ENCODE measurements at places on chromosomes 5 and 9.
A peak's percentile ranks its signal among the peaks of the same experiment; 100 is the strongest.

- DNase-seq = no peak
These were observed 469.3 kb upstream of the DMAC1 start for GRCh38 chr9:8268881-8269280.

GRCh38 chr9:121596515-121596914, 54.9 kb upstream of the DAB2IP start:
- DNase-seq = no peak

DNA sequence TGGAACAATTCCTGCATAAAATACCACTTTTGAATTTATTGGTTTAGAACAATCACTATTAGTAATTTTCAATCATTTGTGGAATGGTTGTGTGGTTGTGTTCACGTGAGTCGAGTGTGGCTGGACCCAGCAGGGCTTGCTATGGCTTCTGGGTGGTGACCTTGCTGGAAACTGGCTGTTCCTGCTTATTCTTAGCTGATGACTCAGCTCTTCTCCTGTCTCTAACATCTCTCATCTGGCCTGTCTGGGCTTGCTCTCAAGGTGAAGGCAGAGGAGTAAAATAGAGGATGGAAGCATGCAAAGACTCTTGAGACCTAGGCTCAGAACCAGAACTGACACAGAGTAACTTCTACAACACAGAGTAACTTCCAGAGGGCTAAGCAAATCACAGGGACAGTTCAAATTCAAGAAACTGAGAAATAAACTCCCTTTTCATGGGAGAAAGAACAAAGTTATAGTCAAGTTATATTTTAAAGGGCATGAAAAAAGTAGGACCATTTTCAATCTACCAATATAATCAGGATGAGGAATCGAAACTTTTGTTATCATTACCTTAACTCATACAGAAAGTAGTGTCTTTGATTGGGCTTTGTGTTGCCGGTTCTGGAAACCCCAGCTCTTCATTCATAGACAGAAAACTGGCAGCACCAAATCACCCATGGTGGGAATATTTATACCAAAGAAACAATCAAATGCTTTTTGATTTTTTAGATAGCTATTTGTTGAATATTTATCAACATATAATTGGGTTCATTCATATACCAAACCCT, 665.1 kb downstream of the CDH18 start:
- no peak for DNase-seq

GRCh38 chr5:142011572-142012185, 1.1 kb downstream of the GNPDA1 start:
- no peak for DNase-seq

- DNase-seq = peak; percentile 37
These were observed 268.2 kb downstream of the MAST4 start for GRCh38 chr5:66864240-66864884.

GRCh38 chr9:70901013-70901412, 220.4 kb downstream of the TRPM3 start:
- DNase-seq = no peak

DNA sequence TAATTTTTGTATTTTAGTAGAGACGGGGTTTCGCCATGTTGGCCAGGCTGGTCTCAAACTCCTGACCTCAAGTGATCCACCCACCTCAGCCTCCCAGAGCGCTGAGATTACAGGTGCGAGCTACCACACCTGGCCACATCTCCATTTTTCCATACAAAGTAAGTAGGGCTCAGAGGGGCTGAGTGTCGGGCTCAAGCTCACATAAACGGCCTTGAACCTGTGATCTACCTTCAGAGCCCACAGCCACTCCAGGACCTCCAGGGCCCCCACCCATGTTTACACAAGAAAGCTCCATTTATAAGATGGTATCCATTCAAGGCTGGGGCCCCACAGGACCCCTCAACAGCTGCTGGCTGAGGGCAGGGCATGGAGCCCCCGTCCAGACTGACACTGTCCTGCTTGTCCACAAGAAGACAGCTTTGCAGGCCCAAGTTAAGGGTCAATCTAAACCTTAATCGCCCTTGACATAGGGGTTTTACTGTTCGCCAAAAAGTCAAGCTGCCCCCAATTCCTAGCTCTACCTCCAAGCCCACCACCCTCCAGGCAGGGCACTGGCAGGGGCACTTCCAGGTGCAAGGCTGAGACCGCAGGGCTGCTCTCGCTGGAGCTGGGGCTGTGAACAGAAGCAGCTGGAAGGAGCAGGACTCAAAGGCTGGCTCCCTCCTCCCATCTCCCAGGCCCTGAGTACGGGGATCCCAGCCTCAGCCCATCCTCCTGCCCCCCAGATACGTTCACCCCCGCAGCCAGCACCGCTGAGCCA, 18.9 kb downstream of the FAM78A start:
- peak; percentile 13 for DNase-seq

DNA sequence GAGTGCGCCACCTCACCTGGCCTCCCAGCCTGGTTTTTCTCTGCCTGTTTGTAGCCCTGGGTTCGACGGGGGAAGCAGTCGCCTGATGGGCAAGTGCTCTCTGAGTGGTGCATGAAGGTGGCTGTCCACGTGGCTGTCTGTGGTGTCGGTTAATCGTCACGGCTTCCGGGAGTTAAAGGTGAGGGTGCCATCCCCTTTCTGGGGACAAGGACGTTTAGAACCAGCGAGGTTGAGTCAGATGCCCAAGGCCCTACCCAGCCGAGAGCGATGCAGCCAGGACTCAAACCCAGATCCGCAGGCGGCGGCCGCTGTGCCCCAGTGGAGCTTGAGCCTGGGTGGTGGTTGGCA, 47.7 kb downstream of the RXRA start:
- no peak for DNase-seq

DNA sequence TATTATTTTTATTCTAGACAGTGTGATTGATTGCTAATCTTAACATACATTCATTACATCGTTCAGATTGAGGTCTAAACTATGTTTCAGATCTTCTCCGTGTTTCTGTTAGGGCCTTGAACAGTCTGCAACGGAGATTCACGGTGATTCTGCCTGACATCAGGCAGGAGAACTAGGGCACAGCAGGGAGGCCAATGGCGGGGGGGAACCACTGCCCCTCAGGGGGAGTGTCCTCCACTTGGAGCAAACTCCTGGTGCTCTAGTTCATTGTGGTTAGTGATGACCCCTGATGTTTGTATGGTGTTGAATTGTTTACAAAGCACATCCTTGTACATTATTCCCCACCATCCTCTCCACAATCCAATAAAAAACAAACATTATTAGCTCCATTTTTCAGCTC, 173.5 kb downstream of the ZNF608 start:
- no peak for DNase-seq

- no peak for DNase-seq
These were observed 382.4 kb downstream of the TMEM38B start for GRCh38 chr9:106076711-106077110.

GRCh38 chr9:105062222-105062855, 134.4 kb upstream of the ABCA1 start:
- no peak for DNase-seq

DNA sequence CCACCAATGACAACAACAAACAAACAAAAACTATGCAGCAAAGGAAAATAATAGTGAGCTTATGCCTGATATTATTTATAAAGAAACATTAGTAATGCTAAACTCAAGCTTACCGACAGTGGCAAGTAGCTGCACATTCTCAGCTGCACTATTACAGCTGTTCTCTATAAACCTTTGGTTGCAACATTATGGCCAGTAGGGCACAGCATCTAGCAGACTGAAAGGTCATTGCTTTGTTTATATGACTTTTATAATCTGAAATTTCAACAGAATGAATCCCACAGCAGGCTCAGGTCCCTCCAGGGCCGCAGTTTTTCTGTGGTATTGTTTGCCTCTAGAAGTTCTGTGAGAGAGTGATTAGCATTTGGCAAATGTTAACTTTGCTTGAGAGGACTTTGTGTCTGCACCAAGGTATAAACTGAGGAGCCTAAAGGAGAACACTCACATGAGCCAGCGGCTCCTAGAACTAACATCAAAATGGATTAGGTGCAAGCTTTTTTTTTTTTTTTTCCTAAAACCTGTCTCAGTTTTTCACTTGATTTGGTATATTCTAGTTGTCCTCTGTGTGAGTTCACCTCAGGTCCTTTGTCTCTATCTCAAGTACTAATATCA, 58.3 kb downstream of the IZUMO3 start:
- DNase-seq = no peak

DNA sequence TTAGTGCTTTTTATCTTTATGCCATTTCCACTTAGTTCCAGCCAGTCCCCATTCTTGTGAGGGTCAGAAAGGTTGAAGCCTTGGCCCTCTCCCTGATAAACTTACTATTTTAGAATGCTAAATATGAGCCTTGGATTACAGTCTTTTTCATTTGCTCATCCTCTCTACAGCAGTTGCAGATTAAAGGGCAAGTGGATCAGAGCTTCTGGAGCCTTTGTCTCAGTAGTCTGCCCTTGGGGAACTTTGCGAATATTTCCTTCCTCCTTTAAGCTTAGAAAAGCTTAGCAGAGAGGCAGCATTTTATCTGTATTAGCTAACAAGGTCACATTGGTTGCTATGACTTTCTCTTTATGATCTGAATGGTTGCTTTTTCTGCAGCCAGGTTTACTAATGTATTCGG, 11.5 kb downstream of the FSD1L start:
- DNase-seq = no peak

GRCh38 chr5:14408969-14409586, 172.5 kb upstream of the OTULINL start:
- no peak for DNase-seq

DNA sequence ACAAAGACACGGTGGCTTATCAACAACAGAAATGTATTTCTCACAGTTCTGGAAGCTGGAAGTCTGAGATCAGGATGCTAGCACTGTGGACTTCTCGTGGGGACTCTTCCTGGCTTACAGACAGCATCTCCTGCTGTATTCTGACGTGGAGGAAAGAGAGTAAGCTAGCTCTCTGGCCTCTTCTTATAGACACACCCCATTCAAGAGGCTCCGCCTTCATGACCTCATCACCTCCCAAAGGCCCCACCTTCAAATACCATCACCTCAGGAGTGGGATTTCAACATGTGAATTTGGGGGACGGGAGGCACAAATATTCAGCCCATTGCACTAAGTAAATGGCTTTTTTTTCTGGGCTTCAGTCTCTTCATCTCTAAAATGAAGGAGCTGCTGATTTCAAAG, 27.6 kb downstream of the KCNMB1 start:
- DNase-seq = no peak

DNA sequence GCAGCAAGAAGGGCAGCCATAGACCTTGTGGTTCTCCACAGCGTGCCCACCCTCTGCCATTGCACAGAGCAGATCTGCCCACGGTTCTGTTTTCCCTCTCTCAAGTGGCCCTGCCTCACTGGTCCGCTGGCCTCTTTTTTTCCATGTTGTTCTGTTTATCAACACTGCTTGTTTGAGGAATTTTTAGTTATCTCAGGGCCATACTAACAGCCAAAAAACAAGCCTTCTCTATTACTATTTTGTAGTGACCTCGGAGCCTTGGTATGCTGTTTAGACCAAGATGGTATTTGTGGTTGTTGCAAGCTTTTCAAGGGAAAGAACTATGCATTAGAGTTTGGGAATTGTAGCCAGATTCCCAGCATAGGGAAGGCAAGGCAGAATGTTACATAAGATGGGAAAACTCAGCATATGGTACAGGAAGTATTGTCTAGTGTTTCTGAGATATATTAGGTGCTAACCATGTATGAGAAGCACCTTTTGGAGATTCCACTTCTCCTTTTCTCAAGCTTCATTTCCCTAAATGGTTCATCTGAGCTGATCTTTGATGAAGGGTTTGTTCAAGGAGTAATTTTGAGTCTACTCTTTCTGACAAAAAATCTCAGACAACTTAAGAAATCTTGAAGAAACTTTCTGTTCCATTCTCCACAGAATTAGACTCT, 54.3 kb downstream of the NUP214 start:
- no peak for DNase-seq

- DNase-seq = no peak
These were observed 49.9 kb downstream of the ADAMTS12 start for GRCh38 chr5:33841891-33842290.

DNA sequence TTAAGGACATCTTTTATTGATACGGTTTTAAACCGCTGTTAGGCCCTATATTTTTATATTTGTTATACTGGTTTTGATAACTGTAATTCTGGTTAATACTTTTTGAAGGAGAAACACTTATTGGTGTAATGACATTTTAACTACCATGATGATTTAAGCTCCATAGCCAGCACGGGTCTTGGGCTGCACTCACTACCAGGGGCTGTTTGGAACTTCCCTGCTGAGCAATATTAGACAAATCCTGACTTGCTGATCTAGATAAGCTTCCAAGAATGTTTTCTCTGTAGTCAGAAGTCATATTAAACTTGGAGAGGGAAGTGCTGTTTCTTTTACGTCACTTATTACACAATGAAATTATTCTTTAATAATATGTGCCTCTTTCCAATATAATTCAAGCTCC, 540.0 kb upstream of the GRAMD2B start:
- DNase-seq = no peak

DNA sequence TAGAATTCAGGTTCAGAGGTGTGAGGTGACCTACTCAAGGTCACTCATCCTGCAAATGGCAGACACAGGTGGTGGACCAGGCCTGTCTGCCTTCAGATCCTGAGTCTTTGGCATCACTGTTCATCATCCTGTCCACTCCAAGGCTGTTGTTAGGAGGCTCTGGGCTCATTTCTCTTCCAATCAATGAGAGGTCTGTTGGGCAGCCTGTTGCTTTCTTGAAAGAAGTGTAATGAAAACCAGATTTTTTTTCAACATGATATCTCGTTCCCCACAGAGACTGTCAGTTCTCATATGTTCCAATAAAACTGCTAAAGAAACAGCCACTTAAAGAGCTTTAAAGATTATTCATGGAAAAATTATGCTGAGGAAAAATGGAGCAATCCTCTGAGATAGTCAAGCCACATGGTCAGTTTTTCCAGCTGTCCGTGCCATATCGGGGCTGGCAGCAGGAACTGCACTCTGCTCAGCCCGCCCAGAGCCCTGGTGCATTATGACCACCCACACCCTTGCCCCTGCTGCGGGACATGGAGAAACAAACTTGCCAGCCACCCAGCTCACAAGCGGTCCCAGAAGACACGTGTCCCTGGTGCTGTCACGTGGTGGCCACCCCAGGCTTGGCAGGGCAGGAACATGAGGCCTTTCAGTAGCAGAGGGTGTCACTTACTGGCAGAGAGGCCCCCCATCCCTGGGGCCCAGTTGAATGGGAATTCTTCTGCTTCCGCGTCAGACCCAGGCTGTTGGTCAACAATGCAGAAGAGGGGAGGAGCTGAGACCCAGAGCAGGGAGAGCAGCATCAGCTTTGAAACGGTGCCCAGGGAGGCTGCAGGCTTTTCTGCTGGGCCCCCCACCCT, 63.7 kb upstream of the ANGPTL2 start:
- DNase-seq = no peak

- DNase-seq = no peak
These were observed 70.4 kb downstream of the CRB2 start for GRCh38 chr9:123426406-123426805.

GRCh38 chr9:78213712-78214111, 22.2 kb upstream of the CEP78 start:
- no peak for DNase-seq

- DNase-seq = no peak
These were observed 18.3 kb downstream of the PTGES2 start for GRCh38 chr9:128109050-128109709.

GRCh38 chr9:114454652-114455051, 50.6 kb downstream of the WHRN start:
- DNase-seq = no peak

GRCh38 chr5:88235346-88235745, 33.3 kb downstream of the TMEM161B start:
- DNase-seq = no peak

GRCh38 chr5:38765399-38765861, 80.4 kb upstream of the OSMR start:
- DNase-seq = no peak

- DNase-seq = no peak
These were observed 225.2 kb downstream of the NPR3 start for GRCh38 chr5:32936329-32936728.
